Activated T-helper 1 cell treated with anti-CD3 and anti-CD28 coated beads, Interleukin-2, amount 50 U/mL, for 16 hours (primary cell): ENCODE measurements at places on chromosomes 4 and X.

- no peak for DNase-seq
Measured at GRCh38 chr4:185309770-185310169, 86.0 kb downstream of the LRP2BP start.

DNA sequence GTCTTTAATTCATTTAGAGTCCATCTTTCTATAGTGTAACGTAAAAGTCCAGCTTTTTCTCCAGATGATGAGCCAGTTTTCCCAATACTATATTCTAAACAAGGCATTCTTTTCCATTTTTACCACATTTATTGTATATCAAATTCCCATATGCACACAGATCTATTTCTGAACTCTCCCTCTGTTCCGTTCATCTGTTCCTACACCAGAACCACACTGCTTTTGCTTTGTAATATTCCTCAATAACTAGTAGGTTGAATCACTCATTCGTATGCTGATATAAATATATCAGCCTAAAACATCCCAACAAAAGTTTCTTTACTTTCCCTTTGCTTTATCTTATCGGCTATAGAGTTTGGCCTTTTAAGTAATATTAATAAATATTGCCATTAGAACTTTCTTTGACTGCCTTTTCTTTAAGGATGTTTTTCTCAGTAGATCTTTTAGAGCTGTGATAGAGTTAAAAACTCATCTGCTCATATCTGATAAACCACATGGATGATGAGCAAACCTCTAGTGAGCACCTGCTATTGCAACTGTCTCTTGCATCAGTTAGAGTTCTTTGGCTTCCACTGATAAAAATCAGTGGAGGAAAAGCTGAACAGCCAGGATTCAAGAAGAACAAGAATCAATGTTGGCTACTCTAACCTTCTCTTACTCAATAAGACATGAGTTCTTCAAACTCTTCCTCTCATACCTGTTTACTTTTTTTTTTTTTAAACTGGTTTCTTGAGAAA lies 13.1 kb upstream of the RPL34 start:
- no peak for DNase-seq

DNA sequence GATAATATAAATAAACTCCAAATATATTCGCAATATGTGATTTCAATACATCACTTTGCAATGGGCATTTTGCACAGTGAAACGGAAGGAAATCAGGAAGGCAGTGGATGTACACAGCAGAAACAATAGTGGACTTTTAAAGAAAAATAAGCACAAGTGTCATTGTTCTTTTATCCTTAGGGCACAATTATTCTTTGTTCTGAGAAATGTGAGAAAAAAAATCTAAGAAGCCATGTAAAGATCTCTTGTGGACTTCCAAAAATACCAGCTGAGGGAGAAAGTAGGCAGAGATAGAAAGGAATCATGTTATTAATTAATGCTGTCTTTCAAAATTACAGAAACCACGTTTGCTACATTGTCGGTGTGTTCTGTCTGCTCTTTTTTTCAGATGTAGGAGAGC lies 17.6 kb upstream of the PRRG1 start:
- no peak for DNase-seq

GRCh38 chr4:83709627-83710026 lies 173.7 kb downstream of the GPAT3 start:
- no peak for DNase-seq

GRCh38 chrX:130343411-130343810 lies 3.7 kb downstream of the SLC25A14 start:
- no peak for DNase-seq

DNA sequence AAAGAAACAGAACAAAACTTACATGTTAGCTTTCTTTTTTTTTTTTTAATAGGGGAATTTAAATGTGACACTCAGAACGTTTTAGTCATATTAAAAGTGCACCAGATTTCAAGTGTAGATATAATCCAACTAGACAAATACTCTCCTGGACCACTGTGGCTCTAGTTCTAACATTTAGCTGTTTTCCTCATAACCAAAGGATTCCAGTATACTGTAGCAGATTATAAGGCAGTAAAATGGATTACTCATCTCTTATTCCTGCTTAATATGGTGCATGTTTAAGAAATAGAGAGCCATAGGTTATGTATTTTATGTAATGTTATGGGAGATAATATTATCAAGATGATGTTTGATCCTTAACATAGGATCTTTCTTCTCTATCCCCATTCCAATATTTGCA lies 1339.5 kb upstream of the AGA start:
- DNase-seq, result no peak

DNA sequence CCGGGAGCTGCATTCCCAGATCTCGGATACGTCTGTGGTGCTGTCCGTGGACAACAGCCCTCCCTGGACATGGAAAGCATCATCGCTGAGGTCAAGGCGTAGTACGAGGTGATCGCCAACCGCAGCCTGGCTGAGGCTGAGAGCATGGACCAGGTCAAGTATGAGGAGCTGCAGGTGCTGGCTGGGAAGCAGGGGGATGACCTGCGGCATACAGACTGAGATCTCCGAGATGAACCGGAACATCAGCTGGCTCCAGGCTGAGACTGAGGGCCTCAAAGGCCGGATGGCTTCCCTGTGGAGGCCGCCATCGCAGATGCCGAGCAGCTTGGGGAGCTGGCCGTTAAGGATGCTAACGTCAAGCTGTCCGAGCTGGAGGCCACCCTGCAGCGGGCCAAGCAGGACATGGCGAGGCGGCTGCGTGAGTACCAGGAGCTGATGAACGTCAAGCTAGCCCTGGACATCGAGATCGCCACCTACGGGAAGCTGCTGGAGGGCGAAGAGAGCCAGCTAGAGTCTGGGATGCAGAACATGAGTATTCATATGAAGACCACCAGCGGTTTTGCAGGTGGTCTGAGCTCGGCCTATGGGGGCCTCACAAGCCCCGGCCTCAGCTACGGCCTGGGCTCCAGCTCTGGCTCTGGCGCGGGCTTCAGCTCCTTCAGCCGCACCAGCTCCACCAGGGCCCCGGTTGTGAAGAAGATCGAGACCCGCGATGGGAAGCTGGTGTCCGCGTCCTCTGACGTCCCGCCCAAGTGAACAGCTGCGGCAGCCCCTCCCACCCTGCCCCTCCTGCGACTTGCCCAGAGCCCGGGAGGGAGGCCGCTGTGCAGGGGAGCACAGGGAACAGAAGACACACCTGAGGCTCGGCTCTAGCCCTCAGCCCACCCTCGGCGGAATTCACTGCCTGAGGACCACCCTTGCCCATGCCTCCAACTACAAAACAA lies 29.4 kb upstream of the GABRA3 start:
- no peak for DNase-seq

DNA sequence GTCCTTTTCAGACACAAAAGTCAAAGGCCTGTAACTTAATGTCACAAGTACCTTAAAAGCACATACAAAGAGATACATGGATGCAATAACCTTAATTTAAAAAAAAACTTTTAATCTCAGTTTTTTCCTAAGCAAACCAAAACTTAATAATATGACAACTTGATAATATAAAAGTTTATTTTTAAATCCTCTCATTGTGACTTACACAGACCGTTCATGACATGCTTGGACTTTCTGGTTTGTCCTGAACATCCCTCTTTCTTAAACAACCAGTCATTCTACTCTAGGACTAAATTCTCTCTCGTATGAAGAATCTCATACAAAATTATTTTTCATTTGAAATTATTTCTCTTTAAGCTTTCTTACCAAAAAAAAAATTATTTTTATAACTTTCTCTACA lies 43.1 kb upstream of the CYP2U1 start:
- DNase-seq, result no peak

DNA sequence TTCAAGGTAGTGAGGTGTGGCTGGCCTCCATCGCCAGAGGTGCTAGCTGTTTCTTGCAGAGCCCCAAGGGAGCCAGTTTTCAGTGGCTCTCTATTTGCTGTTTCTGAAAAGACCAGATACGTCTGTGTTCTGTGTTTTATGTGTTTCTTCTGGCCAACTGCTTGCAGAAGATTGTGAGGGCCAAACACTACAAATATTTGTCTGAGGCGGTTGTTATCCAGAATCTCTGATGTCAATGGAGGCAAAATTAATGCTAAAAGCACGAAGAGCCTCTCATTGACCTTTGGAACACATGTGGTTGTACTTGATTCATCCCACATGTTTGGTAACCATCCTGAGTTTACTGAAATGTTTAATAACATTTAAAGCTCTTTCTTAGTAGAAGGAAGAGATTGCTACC lies 113.9 kb downstream of the CT47B1 start:
- DNase-seq, result no peak

GRCh38 chrX:110759785-110760184 lies 35.8 kb downstream of the CHRDL1 start:
- DNase-seq, result no peak

DNA sequence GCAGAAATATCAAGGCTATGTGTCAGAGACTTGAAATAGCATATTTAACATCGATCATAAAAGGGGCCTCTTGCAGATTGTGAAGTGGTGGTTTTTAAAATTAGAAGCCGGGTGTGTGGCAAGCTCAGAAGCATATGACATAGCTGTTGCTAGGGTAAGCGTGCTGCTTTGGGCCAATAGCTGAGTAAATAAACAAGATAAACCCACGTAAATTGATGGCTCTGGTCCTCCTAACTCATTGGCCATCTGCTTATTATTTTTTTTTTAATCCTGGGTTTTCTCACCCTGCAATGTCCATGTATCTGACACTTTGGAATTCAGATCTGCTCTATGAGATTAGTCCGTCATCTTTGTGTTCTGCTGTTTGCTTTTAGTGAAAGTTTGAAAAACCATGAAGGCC lies 32.6 kb upstream of the STOX2 start:
- no peak for DNase-seq

DNA sequence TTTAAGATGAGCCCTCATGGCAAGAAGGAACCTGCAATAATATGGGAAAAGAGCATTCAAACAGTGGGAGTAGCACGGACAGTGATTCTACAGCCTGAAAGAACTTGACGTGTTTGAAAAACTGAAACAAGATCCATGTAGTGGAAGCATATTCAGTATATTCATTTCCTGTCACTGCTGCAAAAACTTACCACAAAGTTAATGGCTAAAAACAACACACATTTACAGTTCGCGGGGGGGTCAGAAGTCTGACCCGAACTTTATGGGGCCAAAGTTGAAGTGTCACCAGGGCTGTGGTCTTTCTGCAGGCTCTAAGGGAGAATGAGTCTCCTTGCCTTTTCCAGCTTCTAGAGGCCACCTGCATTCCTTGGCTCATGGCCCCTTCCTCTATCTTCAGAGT lies 52.6 kb upstream of the ARX start:
- no peak for DNase-seq

DNA sequence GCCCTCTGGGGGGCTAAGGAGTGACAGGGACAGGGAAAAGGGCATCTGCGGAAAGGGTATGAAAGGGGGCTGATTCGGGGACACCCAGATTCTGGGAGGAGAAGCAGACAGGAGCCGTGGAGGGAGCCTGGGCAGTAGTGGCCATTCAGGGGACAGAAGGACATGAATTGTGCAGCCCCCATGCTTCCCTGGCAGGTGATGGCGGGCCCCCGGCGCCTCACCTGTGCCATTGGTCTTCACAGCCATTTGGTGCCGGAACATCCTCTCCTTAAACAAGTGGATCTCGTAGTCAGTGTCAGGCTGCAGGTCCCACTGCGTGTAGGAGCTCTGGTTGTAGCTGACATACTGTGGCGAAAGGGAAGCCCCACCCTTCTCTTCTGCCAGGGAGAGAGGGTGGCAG lies 21.9 kb downstream of the L1CAM start:
- DNase-seq, result no peak

GRCh38 chr4:121669163-121669550 lies 27.6 kb downstream of the ANXA5 start:
- no peak for DNase-seq

DNA sequence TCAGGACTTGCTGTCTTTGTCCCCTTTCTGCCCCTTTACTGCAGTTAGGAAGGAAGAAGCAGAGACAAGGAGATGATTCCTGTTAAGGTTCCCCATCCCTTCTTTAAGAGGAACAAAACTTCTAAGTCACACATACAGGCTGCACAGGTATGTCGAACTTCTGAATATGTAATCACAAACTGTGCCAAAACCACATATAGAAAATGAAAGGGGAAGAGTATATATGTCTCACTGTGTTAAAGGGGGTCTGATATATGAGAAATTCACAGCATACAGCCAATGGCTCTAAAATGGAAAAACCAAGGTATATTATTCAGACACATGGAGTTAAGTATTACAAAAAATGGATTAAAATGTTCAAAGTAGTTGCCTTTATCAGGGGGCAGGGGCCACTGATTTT lies 11.7 kb downstream of the CFAP97 start:
- DNase-seq, result no peak

DNA sequence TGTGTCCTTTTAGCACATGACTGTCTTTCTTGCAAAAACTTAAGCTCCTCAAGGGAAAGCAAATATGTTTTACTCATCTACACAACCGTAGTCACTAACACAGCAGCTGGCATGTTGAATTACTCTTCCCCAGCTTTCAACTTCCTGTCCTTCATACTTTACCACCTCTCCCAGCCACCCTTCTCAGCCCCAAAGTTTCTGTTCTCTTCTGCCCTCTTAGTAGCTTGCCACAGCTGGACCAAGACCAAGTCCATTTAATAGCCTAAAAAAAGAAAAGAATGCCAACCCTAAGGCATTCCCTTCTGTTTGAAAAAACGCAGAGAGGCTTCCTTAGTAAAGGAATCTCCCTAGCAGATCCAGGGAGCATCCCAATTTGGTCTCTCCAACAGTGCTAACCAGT lies 36.8 kb downstream of the SRPX2 start:
- no peak for DNase-seq

- no peak for DNase-seq
Measured at GRCh38 chr4:136818811-136819330, 713.4 kb downstream of the PCDH18 start.

DNA sequence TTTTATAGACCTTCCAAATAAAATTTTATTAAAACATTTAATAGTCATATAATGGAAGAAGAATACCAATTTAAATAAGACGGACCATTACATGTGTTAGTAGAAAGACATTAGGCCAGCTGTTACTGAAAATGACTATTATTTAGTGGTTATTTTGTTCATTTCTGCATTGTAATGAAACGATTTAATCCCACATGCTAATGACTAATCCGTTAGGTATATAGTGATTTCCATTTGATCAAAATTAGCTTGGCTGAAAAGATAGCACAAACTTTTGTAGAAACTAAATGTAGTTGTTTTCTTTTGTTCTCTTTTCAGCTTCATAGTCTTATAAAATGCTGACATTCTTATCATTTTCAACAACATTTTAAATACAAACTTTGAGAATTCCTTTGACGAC lies 556.1 kb upstream of the TENM3 start:
- DNase-seq, result no peak

DNA sequence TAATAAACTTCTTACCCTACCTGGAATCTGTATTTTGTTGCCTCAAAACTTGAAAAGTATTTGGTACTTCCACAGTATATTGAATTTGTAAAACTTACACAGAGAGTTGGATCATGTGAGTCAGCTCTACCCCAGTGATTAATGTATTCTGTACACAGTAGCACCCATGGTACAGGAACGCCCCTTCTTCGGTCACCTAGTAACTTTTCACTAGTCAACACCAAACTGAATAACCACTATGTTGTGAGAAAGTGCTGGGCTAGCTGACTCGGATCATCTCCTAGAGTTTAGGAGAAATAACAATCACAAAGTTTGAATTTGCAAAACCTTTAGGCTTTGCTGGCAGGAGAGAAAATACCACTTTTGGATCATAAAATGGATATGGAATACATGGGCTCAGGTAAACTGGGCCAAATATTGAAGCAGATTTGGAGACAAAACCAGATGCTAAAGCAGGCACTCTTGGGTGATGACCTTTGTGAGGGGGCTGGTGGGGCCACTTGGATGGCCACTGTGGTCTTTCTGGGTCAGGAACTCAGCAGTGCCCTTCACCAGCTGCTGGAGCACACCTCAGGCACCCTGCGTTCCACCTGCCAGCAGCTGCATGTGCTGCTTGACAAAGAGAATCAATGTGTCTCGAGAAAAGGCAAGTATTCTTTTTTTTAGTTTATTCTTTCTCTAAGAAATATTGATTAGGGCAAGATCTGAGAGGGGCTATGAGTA lies at the start of gene DTHD1:
TSS of gene DTHD1 (plus strand) at position 233 of the 723 bp plus-strand sequence. CDS start at position 376, 143 bp downstream.
- no peak for DNase-seq
